AG20443 (cell line): ENCODE measurements at places on chromosomes 12 and 14.

DNA sequence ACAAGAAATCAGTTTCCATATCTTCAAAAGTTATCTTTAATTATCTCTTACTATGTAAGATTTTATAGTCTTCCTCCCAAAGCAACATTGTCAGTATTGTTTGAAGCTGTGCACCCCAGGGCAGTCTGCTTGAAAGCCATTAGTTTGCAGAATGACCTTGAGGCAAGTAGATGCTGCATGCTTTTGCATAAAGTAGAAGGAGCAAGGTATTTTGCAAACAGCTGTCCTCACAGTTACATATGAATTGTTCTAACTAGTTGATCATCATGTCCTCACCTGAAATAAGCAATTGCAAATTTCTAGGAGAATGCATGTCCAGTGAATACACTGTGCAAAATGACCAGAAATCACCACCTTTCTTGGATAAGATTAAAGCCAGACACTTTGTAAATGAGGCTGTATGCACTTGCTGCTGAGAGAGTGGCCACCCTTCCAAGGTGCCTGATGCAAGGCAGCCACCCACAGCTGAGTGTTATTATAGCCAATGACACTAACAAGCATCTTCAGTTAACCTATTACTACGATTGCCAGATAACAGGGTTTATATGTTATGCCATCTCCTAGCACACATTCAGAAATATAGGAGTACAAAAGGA is 730.0 kb upstream of the TMEM132C start:
- DNase-seq: no peak

GRCh38 chr14:26478967-26479366 is 118.9 kb downstream of the NOVA1 start:
- DNase-seq: no peak

DNA sequence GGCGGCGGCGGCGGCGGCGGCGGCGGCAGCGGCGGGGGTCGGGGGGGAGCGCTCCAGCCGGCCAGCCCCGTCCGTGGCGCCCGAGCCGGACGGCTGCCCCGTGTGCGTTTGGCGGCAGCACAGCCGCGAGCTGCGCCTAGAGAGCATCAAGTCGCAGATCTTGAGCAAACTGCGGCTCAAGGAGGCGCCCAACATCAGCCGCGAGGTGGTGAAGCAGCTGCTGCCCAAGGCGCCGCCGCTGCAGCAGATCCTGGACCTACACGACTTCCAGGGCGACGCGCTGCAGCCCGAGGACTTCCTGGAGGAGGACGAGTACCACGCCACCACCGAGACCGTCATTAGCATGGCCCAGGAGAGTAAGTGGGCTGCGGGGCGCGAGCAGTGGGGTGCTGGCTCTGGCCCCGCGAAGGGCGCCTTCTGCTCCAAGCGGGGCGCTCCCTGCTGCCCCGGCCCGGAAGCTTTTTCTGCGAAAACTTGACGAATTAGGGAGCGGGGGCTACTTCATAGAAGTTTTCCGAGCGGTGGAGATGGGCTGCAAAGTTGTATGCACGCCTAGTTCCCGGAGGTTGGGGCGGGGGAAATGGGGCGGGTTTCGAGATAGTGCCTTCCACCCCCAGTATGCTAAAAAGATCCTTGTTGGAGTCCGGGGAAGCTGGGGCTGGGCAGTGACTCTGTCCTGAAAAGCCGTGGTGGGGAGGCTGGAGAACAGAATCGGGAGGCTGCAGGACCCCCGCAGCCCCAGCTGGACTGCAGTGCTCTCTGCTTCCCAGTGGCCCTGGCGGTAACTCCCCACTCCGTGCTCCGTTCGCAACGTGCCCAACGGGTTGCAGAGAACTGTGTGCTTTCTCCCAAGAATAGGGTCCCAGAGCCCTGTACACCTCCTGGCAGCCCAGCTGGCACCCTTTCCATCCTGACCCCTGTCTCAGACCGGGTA is 751 bp downstream of the GDF11 start:
- peak; percentile 77 for DNase-seq

- no peak for DNase-seq
Measured at GRCh38 chr14:99522934-99523703, 41.9 kb downstream of the CCNK start.

- DNase-seq: no peak
Measured at GRCh38 chr12:5242440-5242839, 189.5 kb upstream of the NTF3 start.

GRCh38 chr12:117890137-117890536 is 78.7 kb downstream of the KSR2 start:
- no peak for DNase-seq

DNA sequence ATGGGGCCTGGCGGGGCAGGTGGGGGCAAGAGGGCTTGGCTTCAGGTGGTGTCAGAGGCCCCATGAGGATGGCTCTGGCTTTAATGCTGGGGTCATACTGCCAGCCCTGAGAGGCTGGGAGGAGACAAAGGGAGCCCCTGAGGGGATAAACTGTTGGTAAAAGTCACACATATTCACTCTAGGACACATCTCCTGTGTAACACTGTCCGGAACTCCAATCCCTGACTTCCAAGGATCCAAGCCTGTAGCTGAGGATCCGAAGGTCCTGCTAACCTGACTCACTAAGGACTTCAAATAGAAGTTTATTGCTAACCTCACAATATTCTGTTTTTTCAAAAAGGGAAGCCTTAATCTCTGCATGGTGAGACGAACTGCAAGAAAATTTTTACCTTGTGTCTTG is 39.2 kb upstream of the GPR68 start:
- DNase-seq: peak; percentile 44

DNA sequence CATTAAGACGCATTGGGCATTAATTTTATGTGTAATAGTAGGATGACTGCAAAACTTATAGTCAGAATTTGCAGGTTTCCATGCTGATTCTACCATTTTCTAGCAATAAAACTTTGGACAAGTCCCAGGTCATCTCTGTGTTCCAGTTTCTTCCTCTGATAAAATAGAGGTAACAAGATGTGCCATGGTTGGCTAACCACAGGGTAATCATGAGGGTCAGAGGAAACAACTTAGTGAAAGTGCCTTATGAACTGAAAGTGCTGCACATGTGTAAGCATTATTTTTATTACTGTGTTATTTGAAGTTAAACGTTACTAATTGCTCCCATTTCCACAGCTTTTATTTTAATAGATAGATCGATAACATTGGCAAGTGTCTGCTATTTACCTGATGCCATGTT is 21.1 kb downstream of the SMCO2 start:
- DNase-seq: no peak

DNA sequence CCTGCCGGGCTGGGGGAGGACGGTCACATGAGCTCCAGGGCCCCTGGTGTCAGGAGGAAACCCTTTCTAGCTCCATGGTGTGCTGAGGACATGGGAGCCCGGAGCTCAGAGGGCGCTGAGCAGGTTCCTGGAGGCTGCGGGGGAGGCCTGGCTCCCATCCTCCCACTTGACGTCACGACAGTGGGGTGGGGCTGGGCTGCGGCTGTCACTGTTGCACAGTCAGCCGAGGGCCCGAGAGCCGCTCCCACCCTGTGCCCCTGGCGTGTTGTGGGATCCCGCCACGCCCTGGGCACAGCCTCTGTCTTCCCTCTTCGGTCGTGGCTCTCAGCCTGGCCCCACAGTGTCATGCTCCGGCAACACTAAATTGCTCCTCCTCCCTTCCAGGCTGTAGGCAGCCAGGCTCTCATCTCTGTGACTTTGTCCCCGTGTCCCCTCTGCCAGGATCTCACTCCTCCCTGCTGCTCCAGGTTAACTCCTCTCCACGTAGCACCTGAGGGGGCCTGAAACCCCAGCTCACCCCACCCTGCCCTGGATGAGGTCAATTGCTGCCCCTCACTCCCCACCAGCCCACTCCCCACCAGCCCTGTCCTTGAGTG is 33.0 kb downstream of the BEGAIN start:
- DNase-seq: peak; percentile 91

GRCh38 chr12:24900196-24900595 is 48.7 kb downstream of the BCAT1 start:
- DNase-seq: no peak

- DNase-seq: no peak
Measured at GRCh38 chr12:117076410-117077372, 22.5 kb downstream of the TESC start.

GRCh38 chr12:77619425-77619824 is 211.3 kb upstream of the NAV3 start:
- no peak for DNase-seq

GRCh38 chr12:97573901-97574300 is 111.3 kb downstream of the RMST start:
- no peak for DNase-seq

DNA sequence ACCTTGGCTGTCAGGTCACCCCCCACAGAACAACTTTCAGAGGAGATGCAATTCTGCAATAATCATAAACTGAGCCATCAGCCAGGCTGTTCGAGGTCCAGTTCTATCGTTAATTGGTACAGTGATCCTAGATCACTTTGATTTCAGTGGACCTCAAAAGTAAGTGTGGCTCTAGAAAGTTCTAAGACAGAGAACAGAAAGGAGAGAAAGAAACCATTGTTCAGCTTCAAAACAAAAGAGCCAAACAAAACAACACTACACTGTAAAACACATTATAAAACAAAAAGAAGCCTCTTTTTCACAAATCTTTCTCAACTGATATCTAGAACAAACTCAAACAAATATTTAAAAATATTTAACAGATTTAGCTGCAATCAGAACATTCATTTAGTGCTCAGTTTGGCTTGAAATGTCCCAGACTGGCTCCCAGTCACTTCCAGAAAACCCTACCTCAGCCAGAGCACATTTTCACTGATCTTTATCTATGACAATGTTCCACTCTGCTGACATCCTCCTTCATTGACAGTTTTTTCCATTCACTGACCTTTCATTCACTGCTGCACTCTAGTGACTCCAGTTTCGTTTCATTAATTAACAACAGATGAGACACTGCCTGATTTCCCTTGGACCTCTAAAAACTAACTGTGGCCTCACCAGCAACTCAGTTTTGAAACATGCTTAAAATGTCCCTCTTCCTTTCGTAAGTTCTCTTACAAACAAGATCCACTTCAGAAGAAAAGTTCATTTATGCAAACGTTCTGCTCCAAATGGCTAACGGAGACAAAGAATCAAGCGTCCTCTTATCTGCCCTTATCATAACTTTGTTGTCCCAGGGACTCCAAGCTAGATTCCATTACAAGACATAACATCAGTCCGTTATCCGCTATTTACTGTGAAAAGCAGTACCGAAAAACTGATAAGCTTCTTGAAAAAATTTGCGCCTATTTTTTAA is 56.8 kb downstream of the DUSP16 start:
- DNase-seq: peak; percentile 79

GRCh38 chr12:131239384-131240094 is 285.8 kb downstream of the ADGRD1 start:
- DNase-seq: no peak

- peak; percentile 64 for DNase-seq
Measured at GRCh38 chr12:54220092-54220557, 31.3 kb upstream of the SMUG1 start.

- DNase-seq: no peak
Measured at GRCh38 chr12:32179011-32179395, 72.4 kb downstream of the BICD1 start.

DNA sequence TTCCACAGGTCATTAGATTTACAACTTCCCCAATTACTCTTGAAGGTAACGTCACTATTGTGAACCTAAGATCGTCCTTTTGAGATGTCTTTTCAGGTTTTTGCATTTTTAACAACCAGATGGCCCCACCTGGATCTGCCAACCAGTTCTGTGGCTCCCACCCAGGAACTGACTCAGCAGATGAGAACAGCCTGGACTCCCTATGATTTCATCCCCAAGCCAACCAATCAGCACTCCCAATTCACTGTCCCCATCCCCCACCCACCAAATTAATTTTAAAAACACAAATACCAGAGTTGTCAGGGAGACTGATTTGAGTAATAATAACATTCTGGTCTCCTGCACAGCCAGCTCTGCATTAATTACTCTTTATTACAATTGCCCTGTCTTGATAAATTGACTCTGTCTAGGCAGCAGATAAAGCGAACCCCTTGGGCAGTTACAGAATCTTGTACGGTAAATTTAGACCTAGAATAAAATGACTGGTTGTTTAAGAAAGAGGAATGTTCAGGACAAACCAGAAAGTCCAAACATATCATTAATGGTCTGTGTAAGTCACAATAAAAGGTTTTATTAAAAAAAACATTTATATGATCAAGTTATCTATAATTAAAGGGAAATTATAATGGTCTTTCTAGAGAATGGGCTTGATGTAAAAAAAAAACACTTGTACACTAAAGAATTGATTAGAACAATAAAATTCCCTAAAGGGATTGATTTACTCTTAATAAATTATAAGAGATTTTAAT is 55.8 kb downstream of the COX16 start:
- DNase-seq: no peak

GRCh38 chr14:64720131-64720576 is 15.9 kb downstream of the PLEKHG3 start:
- DNase-seq: peak; percentile 56

DNA sequence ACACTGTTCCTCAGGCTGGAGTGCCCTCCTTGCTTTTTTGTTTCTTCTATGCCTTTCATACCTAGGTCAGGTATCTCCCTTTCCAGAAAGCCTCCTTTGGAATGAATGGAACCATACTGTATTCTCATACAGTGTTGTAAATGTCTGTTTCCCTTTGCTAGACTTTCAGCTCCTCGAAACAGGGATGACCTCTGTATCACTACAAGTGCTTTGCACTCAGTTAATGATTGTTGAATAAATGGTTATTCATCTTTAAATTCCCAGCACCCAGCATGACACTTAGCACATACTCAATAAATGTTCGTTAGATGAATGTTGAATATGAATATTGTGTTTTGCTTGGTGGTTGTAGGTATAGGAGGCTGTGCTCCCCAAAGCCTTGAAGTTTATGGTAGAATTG is 5.9 kb upstream of the TULP3 start:
- no peak for DNase-seq

DNA sequence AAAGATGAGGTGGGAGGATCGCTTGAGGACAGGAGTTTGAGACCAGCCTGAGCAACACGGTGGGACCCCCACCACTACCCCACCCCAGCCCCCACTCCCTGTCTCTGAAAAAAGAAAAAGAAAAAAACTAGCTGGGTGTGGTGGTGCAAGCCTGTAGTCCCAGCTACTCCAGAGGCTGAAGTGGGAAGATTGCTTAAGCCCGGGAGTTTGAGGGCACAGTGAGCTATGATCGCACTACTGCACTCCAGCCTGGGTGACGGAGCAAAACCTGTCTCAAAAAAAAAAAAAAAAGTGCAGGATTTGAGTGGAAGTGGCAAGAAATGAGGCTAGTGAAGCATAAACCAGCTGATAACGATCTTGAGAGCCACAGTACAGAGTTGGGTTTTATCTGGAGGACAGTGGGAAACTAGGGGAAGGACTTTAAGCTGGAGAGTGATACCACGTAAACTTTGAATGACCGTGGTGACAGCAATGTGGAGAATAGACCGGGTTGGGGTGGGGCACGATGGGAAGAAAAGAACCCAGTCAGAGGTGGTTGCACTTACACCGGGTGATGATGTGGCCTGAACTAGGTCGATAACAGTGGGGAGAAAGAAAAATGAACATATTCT is 85.3 kb downstream of the TMEM260 start:
- DNase-seq: no peak
